Fibroblast of skin of abdomen (primary cell): ENCODE measurements at places on chromosomes 5 and 9.

DNA sequence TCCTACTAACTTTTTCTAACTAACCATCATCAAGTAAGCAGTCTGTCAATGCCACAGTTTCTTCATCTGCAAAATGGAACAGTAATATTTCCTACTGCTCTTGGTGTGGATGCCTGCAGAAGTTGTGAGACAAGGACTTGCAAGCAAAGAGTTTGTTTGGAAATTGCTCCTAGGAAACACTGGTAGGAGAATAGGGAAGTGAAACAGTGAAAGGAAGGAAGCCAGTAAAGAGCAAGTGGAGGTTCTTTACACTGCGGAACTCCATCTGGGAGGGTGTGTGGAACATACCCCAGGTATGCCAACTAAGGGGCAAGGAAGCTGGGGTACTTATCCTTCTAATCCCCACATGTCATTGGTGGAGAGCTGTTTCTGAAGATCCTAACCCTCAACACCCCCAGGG, 119.9 kb downstream of the FOXD1 start:
- no peak for DNase-seq

DNA sequence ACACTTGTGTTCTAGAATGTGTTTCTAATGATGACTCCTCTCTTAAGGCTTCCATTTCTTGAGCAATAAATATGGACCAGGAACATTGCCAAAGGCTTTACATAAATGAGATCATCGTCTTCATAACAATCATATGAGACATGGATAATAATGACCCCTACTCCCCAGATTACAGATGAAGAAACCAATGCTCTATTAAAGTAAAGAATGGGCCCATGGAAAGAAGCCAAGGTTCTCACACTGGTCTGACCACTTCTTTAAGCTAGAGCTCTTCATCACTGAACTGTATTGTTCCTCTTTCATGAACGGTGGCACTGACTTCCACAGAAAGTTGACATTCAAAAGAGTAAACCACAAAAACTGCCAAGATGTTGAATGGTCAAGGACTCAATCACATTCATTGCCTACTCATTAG, 65.3 kb downstream of the MARCHF3 start:
- peak; percentile 92 for DNase-seq

GRCh38 chr5:95284572-95285408, at the start of gene MCTP1:
TSS of gene MCTP1 (minus strand) at chr5:95285094.
- peak; percentile 0 for DNase-seq

DNA sequence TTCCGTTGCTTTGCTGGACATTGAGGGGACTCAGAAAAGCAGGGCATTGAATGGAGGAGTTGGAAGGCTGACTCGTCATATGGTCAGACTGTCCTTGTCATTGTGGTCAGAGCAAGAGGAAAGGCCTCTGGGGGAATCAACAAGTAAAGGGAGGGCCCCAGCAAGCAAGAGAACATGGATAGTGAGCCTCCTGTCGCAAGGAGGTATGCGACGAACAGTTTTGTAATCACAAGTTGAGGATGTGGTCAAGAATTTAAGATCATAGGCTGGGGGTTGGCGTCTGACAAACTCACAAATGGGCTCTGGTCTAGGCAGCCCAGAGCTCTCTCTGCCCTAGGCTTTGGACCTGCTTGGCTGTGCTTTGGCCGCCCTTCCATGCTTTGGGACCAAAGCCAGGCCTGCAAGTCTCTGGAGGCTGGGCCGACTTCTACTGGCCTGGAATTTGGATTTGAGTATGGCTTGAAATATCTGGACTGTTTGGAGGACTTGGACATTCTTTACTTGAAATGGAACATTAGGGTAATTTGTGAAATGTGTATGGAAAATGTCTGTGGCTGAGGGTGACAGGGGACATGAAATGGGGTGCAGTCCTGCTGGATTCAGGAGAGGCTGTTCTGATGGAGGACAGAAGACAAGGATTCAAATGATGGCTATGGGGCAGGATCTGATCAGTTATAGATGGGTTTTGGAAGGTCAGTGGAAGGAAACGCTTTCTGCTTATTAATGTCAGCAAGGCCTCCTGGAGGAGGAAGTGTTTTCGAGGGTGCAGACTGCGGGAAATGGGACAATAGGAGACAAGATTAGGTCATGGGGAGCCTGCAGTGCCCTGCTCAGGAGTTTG, 19.2 kb upstream of the NDST1 start:
- DNase-seq: peak; percentile 75

GRCh38 chr9:20462410-20462809, 159.9 kb downstream of the MLLT3 start:
- DNase-seq: no peak

DNA sequence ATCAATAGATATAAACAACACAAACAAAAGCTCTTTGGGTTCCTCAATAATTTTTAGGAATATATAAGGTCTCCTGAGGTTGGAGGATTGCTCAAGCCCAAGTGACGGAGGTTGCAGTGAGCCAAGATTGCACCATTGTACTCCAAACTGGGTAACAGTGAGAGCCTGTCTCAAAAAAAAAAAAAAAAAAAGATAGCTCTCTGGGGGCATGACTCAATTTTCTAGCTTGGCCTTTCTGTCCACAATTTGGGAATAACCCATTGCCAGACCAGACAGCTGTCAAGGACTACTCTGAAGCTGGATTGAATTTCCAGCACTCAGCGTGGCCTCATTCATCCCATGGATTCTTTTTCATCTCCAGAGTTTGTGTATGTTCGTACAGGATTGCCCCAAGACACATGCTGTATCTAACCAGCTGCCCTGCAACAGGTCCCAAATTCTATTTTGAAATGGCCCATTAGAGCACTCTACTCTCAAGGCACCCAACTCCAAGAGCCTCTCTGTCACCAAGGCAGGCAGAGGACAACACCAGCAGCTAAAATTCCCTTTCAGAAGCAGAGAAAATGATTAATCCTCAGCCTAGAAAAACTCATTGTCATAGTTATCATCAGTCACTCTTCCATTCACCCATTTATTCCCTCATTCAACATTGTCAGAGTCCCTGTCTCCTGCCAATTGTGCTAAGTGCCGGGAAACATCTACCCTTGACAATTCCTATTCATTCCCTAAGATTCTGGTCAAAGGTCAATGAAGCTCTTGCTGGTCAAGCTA, 8.7 kb downstream of the FAM193B start:
- peak; percentile 91 for DNase-seq

DNA sequence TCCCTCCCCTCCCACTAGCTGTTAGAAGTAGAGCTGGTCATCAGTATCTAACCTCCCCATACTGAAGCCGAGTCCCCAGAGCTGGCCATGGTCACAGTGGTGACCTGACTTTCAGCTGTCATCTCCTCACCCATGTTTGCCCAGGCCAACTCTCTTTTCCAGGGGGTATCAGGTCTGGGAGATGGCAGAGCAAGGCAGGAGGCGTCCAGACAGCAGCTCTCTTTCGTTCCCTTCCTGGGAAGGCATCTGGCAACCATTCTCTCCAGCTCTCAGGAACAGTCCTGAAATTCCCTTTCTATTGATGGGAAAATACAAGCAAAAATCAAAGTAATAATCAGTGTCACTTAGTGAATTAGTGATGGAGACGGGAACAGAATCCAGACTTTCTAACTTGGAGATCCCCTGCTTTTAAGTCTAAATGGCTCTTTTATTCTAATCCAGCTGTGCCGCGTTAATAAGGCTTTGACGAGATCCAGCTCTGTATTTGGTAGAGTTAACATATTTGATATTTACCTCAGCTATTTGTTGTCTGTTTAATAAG, 21.3 kb upstream of the AOPEP start:
- DNase-seq: no peak

DNA sequence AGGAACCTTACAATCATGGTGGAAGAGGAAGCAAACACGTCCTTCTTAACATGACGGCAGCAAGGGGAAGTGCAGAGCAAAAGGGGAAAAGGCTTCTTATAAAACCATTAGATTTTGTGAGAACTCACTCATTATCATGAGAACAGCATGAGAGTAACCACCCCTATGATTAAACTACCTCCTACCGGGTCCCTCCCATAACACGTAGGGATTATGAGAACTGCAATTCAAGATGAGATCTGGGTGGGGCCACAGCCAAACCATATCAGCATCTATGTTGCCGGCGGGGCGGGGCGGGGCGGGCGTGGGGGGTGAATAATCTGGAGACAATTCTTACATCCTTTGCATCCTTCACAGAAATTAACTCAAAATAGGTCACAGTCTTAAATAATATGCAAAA, 58.8 kb upstream of the GFPT2 start:
- no peak for DNase-seq

GRCh38 chr5:133409210-133409674, 203.1 kb downstream of the FSTL4 start:
- no peak for DNase-seq

- no peak for DNase-seq
These were observed 156.4 kb downstream of the EDIL3 start for GRCh38 chr5:84228266-84228665.

- peak; percentile 0 for DNase-seq
These were observed 70.5 kb upstream of the NTRK2 start for GRCh38 chr9:84598921-84599636.

- DNase-seq: no peak
These were observed 630.2 kb upstream of the DMAC1 start for GRCh38 chr9:8429768-8430167.

DNA sequence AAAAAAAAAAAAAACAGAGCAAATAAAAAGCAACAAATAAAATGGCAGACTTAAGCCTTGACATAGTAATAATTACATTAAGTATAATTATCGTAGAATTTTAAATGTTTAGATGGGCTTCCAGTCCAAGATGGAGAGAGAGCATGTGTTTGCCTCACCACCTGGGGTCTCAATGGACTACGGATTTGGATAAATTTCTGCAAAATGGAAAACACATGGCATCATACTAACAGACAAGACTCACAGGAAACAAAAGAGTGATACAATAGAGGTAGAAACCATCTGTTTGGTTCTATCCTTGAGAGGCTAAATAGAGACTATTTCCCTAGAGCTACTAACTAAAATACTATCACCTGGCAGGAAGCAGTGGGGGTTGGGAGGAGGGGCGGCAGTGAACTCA, 144.3 kb downstream of the MUSK start:
- no peak for DNase-seq

DNA sequence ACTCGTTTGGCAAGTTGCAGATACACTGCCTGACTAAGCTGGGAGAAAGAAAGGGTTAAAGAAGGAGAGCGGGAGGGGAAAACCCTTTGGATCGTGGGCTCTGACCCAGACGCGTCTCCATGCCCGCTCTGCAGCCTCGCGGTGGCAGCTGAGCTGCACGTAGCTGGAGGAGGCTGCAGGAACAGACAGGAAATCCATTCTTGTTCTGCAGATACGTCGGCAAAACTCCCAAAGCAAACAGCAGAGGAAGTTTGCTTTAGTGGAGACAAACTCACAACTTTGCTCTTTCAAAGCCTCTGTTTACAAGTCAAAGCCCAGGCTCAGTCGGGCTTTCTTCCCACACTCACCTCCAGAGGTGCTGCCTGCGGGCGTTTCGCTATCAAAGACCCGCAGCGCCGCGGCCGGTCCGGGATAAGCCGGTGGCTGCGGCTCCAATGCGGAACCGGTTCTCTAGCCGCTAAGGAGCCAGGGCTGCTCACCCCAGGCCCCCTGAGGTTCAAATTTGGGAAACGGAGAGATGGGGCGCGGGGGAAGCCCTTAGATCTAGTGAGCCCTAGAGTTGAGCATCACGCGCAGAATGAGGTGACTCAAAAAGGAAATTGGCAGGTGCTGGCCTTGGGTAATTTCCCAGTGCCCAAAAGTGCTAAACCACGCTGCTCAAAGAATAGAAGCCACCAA, 60.7 kb downstream of the MAT2B start:
- no peak for DNase-seq

DNA sequence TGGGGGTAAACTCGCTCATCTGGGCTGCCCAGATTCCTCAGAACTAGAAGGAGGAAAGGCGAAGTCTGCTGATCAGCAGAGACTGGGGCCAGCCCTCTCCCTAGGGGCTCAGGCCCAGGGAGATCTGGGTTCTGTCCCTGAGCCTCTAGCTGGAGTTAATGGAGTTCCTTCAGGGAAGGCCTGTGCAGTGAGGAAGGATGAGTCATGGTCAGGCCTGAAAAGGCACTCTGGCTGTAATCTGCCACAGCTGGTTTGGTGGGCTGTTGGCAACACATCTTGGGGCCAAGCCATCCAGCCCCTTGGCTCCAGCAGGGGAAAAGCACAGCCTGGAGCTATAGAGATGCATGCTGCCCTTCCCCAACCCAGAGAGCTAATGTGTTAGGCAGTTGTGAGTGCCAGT, 459.6 kb downstream of the PRELID2 start:
- no peak for DNase-seq

DNA sequence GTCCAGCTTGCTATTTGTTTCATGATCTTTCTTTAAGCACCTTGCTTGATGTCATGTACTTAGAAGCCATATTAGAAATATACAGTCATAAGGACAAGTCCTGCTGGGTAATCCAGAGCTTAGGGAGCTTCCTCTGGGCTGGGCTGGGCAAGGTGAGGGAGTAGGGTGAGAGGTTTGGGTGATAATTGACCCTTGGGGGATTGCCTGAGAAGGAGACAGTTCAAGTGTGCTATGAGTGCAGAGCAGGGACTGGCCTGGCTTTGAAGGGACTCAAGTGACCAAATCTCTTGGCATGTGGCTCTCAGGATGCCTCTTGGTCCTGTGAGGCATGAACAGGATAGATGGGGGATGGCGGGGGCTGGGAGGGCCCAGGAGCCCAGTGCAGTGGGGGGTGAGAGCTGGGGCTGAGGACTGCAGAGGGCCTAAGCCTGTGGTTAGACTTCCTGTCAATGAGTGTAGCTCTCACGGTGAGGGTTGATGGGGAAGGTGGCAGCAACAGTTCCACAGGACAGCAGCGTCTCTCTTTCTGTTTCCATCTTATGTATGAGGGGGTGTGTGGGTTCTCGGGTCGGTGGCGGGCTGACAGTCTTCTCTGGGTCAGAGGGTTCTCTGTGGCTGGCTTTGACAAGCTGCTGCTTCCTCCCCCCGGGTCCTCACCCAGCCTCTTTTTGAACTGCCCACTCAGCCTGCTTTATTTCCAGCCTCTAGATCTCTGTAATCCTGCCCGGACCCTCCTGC, 53.5 kb downstream of the RGS3 start:
- peak; percentile 38 for DNase-seq

GRCh38 chr9:18688581-18689565, 214.9 kb downstream of the ADAMTSL1 start:
- peak; percentile 57 for DNase-seq

DNA sequence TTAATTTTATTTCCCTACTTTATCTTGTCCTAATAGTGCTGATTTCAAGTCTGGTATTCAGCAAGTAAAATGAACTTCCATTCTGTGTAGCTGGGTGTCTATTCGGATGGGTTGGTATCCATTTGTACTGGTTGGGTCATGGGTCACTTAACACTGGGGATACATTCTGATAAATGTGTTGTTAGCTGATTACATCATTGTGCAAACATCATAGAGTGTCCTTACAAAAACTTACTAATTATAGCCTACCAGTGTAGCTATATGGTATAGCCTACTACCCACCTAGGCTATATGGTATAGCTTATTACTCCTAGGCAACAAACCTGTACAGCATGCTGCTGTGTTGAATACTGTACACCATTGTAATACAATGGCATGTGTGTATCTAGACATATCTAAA, 1373.7 kb upstream of the DMAC1 start:
- DNase-seq: no peak

GRCh38 chr5:69231851-69232250, 2.8 kb upstream of the CDK7 start:
- peak; percentile 56 for DNase-seq

GRCh38 chr9:98455256-98456155, 200.1 kb upstream of the TBC1D2 start:
- peak; percentile 28 for DNase-seq
